Activated T-helper 1 cell treated with anti-CD3 and anti-CD28 coated beads, Interleukin-2, amount 50 U/mL, for 16 hours (primary cell): ENCODE measurements at places on chromosomes 4 and X.

- DNase-seq, result no peak
Measured at GRCh38 chr4:98803251-98803650, 125.7 kb downstream of the EIF4E start.

DNA sequence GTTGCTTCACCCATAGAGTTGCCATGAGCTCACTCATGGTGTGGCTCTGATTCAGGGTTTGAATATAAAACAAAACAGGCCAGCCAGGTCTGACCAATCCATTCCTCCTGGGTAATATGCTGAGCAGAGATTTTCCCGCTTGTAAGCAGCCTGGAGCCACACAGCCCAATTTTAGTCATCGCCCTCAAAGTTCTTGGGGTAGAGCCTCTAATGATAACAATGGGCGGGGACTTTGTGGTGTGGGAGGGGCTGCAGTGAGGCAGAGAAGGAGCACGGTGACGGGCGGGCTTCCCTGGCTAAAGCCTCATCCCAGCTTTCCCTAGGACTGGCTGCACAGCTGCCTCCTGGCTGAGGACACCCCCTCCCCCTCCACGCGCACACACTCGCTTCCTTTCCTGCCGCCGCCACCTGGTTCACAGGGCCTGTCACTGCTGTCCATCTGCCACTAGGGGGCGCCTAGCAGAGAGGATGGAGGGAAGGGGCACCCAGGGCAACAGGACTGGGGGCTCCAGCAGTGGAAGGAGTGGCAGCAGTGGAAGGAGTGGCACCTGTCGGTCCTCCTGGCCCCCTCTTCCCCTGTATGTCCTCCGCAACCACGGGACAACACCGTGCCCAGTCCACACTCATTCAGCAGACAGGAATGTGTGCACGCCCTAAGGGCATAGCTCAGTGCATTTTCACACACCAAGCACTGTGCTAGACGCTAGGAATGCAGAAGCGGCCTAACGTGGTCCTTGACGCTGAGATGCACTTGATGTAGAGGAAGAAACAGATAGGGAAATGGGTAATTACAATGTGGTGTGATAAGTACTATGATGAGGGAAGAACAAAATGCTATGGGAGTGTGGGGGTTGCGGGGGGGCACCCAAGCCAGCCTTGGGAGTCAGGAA, 26.8 kb downstream of the PRPS1 start:
- peak; percentile 55 for DNase-seq

DNA sequence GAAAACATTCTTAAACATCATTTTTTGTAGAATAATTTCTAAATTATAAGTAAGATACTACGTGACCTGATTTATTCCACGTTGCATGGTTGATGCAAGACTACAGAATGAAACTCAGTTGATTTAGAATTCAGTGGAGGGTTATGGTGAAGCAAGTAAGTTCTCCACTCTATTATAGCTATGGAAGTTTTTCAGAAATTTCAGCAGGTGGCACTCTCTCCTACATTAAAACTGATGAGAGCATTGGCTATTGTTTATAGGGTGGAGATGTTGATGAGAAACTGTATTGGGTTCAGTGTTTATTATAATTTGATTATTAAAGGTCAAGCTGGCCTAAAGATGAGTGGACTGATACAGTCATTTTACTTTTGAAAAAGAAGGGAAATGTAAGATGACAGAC, 88.0 kb downstream of the FNIP2 start:
- DNase-seq, result no peak

DNA sequence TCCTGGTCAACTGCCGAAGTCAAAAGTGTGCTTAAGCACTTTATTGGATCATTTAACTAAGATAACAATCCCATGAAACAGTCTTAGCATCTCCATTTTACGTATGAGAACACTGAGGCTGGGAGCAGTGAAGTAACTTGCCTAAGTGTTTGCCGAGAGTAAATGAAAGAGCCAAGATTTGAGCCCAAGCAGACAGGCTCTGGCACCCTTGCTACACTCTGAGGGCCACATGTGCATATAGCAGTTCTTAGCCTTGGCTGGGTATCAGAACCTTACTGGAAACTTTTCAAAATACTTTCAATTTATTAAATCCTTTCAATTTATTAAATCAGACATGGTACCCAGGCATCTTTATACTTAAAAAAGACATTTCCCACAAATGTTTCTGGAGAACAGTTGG, 225.9 kb downstream of the NR3C2 start:
- DNase-seq, result no peak

GRCh38 chrX:153420851-153421599, 9.8 kb downstream of the ZFP92 start:
- DNase-seq, result no peak

- no peak for DNase-seq
Measured at GRCh38 chrX:38638952-38639529, 77.7 kb downstream of the TSPAN7 start.

DNA sequence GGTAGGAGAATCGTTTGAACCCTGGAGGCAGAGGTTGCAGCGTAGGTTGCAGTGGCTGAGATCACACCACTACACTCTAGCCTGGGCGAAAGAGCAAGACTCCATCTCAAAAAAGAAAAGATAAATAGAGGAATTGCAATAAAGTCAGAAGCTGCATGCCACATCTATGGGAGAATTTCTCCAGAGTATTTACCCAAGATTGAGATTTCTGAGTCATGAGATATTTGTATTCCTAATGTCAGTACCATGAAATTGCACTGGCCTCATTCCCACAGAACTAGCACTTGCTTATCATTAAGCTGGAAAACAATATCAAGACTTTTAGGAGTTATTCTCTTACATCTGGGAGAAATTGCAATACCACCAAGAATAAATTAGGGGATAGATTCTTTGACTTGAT, 37.4 kb downstream of the ASIC5 start:
- no peak for DNase-seq

GRCh38 chrX:22360129-22360528, 87.4 kb downstream of the CBLL2 start:
- no peak for DNase-seq

GRCh38 chr4:186500721-186501304, 54.6 kb downstream of the MTNR1A start:
- DNase-seq, result no peak

DNA sequence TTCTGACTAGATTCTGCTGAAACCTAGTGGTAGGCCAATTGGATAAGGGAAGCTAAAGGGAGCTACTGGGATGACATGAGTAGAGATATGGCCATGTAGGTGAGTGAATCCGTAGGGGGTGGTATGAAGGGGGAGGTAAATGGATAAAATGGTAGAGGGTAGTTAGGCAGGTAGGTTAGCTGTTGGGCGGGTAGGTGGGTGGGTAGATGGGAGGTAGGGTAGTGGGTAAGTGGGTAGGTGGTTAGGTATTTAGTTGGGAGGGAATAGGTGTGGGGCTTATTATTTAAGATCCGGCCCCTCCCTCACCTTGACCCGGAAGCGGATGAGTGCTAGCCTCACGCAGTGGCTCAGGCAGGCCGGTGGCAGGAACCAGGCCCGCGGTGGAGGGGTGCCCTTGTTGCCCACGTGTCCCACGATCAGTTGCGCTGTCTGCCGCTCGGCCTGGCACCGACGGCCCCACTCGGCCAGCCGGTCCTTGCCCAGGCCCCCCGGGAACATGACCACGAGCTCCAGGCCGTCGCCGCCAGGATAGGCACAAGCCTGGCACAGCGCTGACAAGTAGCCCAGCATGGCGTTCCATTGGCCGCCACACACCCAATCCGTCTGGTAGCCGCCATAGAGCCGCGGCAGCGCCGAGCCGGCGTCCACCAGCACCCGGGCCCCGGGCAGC, 725 bp downstream of the FAM120C start:
- peak; percentile 50 for DNase-seq

GRCh38 chr4:30427932-30428331, 292.2 kb upstream of the PCDH7 start:
- no peak for DNase-seq

DNA sequence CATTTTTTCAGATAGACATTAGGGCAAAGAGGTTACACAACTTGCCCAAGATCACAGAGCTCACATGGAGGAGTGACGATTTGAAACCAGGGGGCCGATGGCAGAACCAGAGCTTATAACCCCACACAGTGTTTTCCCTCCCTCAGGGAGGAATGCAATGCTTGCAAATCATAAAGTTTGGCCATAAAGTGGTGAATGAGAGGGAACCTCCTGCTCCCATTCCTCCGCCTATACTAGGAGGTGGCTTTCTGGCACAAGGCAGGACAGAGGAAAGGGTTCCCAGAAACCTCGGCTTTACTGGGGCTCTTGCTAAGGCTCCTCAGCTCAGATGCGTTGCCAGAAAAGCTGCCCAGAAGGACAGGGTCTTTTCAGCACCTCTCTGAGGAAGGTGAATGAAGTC, 19.3 kb downstream of the TMEM154 start:
- DNase-seq, result no peak

DNA sequence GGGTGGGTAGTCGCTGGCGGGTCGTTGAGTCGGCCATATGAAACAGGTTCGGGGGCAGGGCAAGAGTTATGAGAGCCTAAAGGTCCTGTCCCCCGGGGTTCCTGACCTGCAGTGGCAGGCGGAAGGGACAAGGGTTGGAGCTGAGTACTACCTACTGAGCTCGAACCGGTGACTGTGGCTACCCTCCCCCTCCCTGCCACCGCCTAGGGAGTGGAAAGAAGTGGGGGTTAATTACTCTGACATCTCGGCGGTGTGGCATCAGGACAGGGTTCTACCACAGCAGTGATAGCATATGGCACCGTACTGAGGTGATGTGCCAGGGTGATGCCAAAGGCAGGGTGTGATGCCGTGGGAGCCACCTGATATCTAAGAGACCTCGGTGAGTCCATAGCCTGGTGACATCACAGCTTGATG, 307 bp downstream of the ATG4A start:
- no peak for DNase-seq

GRCh38 chr4:35229021-35229420, 1015.3 kb downstream of the ARAP2 start:
- DNase-seq, result no peak

- peak; percentile 96 for DNase-seq
Measured at GRCh38 chr4:51842554-51843308, at the start of gene DCUN1D4. Gene DCUN1D4 (plus strand): TSS chr4:51843153. CDS start chr4:51843243, 90 bp downstream.

DNA sequence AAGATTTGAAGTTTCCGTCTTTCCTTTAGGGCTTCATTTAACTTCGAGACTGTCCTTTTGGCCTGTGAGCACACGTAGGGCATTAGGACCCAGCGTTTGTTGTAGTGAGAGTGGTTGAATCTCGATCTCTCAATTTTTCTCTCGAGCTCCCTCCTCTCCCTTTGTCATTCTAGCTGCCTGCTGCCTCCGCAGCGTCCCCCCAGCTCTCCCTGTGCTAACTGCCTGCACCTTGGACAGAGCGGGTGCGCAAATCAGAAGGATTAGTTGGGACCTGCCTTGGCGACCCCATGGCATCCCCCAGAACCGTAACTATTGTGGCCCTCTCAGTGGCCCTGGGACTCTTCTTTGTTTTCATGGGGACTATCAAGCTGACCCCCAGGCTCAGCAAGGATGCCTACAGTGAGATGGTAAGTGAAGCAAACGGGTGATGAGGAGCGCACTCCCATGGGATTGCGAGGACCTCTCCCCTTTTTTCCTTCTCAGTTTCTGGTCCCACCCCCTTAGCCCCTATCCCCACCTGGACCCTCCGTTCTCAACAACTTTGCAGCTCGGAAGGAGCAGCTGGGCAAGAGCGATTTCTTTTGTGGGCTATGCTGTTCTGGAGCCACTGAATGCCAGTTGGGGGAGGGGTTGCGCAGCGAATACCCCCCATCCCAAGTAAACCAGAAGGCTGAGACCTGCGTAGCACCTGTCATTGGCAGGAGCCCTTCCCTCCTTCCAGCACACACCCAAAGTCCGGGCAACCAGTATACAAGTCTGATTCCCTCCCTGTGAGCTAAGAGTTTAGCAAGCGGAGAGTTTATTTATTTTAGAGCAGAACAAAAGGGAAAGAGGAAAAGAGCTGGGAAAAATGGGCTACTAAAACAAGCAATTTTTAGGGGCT, at the start of gene TMEM35A:
TMEM35A (plus strand) TSS at position 164 of the 883 bp plus-strand sequence; CDS start at position 288, 124 bp downstream.
- DNase-seq, result no peak

DNA sequence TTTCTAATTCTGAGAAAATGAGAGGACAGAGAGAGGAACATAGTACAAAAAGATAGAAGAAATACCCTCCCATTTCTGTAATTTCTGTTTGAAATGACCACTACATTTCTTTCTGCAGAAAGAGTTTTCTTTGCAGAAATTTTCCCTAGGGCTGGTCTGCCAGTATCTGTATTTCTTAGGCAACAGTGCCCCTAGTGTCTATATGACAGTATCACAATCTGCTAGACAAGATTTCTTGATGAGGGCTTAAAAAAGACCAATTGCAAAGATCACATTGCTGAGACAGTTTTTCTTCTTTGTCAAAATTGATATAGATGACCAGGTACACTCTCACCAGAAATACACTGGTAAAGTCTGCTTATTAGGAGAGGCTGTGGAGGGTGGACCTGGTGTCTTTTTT, 81.0 kb upstream of the ZDHHC15 start:
- DNase-seq, result no peak

DNA sequence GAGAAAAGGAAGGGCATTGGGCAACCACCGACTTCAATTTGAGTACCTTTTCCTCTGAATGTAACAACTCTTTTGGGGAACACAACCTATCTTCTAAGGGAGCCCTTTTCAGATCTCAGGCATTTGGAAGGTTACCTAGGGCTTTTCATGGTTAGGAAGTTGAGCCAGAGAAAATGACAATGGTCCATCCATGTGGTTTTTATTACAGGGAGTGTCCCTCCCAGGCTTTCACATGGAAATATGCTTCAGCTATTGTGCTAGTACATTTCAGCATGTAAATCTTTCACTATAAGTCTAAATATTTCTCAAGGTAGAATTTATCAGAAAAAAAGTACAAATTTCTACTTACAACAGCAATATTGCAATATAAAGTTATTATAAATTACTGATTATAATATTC, 259.8 kb downstream of the IQCM start:
- DNase-seq, result no peak

- no peak for DNase-seq
Measured at GRCh38 chr4:104868533-104868932, 278.1 kb upstream of the TET2 start.

DNA sequence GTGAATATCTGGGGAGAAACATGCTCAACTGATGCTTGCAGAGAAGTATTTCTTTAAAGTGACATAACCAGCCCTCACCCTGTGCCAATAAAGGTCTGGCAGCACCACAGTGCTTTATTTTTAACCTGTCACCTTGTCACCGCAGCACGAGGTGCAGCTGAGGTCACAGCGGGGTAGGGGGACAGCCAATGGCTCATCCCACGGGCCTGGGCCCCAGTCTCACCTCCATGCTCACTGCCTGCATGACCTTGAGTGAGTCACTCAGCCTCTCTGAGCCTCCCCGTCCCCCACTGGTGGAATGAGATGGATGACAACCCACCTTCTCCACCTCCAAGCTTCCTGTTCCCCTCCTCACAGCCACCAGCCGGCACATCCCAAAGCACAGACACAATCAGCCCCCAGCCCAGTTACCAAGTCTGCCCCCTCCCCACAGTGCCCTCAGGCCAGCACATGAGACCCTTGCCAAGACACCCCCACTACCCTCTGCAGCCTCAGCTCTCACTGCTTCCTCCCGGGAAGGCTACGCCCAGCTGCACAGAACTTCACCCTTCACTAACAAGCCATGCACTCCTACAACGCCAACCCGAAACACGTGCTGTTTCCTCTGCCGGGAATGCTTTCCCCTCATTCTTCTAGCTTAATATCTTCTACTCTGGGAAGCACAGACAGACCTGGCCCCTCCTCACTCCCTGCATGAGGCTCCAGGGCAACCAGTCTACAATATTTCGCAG, 24.9 kb upstream of the MAN2B2 start:
- DNase-seq, result no peak
